ENCODE measurements at places on chromosomes 12 and 14.

- DNase-seq: peak; percentile 54
These were observed 159.6 kb upstream of the PZP start for GRCh38 chr12:9367828-9368227.

DNA sequence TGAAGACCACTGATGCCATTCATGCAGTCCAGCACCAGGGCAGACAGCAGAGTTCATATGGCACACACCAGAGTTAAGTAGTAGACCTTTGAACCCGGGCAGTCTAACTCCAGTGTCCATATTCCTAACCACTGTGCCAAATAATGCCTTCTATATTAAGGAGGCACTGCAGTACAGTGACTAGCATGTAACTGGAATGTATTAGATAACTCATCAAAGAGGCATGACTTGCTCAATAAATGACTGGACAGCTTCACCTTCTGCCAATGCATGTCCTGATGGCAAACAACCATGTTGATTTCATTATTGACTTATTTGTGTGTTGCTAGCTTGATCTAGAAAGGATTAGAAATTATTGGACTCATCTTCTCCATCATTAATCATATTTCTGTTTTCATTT lies 40.2 kb downstream of the DACT1 start:
- no peak for DNase-seq

DNA sequence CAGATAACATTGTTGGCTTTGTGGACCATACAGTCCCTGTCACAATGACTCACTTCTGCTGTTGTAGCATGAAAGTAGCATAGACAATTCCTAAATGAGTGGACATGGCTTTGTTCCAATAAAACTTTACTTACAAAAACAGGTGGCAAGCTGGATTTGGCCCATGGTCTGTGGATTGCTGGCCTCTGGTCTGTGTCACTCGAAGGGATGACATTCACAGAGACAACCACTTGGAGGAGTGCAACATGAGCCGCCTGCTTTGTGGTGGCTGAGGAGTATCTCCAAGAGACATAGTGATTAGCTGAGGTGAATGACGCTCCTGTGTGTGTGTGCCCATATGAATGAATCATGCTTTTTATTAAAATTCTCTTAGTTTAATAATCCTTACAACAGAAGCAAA lies 81.3 kb upstream of the NRXN3 start:
- no peak for DNase-seq

DNA sequence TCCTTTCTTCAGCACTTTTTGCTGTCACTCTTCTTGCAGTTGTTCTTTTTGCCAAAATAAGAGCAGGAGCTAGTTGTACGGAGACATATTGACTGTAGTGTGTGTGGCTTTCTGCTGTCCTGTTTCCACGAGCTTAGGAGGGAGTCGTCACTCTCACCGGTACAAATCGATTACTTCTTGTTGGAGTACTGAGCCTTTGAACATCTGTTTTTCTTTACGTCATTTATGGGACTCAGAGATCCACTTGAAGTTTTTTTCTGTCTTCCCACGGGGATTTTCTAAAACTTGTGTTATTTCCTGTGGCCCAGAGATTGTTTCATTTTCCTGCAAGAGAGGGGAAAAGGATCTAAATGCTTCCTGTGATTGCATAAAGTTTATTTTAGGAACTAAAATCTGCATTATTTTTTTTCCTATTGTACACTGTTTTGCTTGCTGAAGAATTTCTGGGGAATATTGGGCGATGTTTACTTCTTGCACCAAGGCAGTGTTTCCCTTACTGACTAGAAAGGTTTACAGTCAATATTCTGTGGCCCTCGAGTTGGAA lies 199.8 kb upstream of the ARHGAP5 start:
- peak; percentile 34 for DNase-seq

DNA sequence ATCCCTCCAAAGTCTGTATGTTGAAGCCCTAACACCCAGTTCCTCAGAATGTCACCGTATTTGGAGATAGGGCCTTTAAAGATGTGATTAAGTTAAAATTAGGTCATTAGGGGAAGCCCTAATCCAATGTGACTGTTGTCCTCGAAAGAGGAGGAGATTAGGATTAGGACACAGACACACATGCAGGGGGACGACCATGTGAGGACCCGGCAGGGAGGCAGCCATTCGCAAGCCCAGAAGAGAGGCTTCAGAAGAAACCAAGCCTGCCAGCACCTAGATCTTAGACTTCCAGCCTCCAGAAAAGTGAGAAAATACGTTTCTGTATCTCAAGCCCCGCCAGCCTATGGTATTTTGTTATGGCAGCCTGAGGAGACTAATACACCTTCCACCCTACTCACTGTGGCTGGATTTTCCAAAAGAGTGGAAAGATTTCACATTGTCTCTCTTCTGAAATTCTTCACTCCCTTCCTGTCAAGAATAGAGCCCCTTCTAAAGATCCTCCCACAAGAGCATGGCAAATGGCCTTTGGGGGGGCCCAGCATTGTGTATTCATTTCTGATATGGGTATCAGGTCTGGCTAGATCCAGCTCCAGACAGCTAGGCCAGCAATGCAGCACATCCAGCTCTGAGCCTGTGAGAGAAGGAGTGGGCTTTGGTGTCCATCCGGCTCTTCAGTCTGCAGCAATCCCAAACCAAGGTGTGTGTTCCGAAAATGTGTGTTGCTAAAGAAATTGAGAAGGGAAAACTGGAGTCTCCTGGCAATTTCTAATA lies 15.4 kb upstream of the UBC start:
- DNase-seq: no peak

DNA sequence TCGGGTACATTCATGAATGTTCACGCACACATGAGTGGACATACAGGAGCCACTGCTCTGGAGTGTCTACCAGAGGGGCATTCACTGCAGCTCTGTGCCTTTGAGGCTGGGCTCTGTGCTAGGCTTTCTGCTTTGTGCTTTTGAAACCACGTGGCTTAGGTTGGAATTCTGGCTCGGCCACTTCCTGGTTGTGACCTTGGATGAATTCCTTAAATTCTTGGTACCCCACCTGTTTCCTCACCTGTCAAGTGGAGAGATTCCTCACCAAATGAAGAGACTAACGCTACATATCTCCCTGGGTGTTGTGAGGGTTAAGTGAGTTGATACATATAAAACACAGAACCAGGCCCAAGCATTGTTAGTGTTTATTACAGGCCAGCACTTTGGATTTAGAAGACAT lies 842.8 kb downstream of the VRK1 start:
- DNase-seq: no peak

- no peak for DNase-seq
These were observed 16.0 kb downstream of the RITA1 start for GRCh38 chr12:113201187-113202177.

GRCh38 chr14:48690349-48690748 lies 895.8 kb downstream of the RPS29 start:
- peak; percentile 8 for DNase-seq

DNA sequence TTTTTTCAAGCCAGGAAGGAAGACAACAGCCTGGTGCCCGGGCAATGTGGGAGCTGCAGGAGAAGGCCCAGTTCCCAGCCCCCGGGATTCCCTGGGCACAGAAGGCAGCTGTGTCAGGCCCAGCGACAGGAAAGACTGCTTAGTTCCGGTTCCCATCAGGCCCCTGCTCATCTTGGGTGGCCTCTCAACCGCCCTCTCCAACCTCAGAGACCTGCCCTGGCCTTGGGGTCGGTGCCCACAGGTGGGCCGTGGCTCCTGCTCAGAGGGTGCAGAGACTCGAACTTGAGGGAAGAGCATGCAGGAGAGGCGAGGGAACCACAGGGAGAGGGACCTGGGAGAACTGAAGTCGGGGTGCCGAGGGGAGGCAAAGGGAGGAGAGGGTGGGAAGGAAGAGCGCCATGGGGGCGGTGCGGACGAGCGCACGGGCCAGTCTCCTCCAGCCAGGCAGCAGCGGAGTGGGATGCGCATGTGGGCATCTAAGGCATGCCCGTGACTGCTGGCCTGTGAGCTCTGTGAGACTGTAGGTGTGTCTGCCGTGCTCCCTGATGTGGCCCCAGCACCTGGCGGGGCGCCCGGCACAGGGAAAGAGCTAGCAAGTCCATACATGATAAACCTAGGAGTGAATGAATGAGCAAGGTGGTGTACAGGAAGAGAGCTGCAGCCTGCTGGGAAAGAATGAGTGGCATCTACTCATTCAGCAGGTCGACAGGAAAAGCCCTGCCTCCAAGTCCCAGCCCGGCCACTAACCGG lies 42.7 kb downstream of the SSH1 start:
- DNase-seq: no peak

DNA sequence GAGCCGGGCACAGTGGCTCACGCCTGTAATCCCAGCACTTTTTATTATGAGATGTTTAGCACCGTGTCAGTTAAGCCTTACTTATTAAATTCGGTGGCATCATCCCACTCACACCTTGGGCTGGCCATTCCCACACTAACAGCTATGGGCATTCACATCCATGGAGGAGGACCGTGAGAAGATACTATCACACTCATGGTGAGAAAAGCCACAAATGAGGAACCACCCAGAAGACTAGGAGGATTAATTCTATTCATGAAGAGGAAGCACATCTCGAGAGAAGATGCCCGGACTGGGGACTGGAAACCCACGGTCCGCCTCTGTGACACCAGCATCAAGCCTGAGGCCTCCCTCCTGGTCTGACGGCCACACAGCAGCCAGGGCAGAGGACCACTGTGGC lies 4.9 kb downstream of the CDC42BPB start:
- no peak for DNase-seq

- peak; percentile 16 for DNase-seq
These were observed 41.3 kb downstream of the RAB3IP start for GRCh38 chr12:69779928-69780327.

DNA sequence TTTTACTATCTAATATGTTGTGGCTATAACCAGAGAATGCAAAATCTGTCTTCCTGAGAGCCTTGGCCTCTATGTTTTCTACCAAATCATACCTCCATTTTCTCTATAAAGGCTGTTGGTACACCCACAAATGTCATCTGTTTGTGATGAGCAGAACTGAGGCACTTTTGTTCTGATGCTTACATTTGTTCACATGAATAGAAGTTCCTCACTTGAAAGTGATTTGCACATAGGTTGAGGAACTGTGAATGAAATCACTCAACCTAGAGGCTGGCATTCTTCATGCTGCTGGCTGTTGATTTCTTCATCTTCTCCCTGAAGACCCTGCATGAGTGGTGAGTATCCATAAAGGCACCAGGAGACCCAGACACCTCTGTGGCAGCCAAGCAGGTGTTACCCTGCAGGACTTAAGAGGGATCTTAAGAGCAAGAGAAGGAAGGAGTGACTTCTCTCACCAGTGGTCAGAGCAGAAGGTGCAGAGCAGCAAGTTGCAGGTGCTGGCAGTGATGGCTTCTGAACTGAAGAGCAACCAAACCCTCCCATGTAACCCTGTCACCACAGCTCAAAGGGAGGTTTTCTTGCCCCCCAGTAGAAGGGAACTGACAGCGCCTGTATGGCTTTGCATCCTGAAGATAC lies 110.3 kb downstream of the HMGA2 start:
- no peak for DNase-seq

- DNase-seq: no peak
These were observed 6.6 kb upstream of the NOP2 start for GRCh38 chr12:6574576-6575295.

- DNase-seq: peak; percentile 36
These were observed 1.9 kb downstream of the KLRF2 start for GRCh38 chr12:9883175-9883574.

DNA sequence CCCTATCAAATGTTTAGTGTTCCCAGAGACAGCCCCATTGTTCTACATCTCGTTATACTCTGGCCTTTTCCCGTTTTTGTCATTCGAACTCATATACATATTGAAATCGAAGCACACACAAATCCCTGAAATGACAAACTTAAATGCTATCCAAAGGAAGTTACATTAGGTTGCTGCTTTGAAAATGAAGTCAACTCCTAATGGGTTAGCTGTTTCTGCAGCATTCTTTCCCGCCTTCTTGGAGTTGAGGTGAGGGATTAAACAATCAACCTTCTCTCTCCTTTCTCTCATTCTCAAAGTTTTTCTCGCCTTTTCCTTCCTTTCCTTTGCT lies 642 bp upstream of the PHC1 start:
- DNase-seq: no peak

GRCh38 chr12:1328391-1328790 lies 266.0 kb downstream of the FBXL14 start:
- DNase-seq: no peak

DNA sequence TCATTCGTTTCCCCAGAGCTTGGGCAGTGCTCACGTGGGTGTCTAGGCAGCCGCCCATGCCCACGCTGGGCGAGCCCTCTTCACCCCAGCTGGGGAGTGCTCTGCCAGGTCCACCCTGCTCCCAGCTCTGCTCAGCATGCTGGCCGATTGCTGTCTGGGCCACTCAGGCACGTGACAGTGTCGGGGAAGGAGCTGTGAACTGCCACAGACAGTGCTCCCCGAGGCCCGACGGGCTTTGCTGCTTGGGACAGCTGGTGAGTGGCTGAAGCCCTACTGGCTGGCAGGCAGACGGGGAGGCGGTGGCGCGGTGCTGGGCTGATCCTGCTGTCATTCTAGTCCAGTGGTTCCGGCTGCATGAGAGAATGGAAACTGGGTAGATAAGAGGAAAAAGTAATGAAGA lies 15.8 kb downstream of the NOC4L start:
- no peak for DNase-seq

DNA sequence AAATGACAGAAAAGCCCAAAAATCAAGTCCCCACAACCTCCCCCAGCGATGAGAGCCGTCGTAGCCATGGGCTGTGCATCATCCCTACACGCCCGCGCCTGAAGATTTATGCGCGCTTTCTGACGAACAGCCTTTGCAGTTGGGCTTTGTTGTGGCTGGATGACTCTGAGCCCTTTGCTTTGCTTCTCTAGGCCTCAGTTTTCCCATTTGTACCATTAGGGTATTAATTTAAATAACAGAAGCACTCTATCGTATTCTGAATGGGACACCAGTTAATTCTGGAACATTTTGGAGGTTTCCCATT lies 24.2 kb downstream of the SFSWAP start:
- no peak for DNase-seq

GRCh38 chr14:105486163-105486973 lies at the start of gene CRIP1:
Gene CRIP1 (plus strand): TSS chr14:105486886. CDS start chr14:105487260, 374 bp downstream.
- no peak for DNase-seq

DNA sequence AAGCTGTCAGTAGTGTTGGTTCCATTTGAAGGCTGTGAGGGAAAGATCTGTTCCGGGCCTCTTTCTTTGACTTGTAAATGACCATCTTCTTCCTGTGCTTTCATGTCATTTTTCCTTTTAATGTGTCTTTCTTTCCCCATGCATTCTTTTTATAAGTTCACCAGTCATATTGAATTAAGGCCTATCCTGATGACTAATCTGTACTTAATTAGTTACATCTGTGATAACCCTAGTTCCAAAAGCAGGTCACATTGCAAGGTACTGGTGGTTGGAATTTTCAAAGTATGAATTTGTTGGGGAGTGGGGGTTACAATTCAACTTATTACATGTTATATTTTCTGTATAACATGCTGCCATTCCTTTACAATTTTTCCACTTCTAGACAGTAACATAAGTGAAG lies 1642.1 kb upstream of the FLRT2 start:
- no peak for DNase-seq

DNA sequence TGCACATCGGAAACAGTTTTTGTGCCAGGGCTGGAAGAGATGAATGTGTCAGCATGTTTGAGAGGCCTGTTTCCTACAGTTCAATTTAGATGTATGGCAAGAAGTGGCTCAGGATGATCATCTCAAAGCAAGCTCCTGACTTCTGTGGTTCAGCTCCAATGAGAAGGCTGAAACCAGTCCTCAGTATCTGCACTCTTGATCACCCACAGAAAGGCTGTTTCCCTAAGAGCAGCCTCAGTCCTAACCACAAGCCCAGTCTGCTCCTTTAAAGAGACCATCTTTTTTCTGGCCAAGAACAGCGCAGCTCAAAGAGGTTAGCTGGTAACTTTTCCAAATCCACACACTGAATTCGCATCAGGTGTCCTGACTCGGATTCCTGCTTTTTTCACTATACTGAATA lies 19.2 kb downstream of the CSRP2 start:
- no peak for DNase-seq

Data from lung (tissue), 17 donors.